ENCODE measurements at places on chromosomes 7 and 10. TPM values are rescaled to one million over a fixed set of nuclear protein-coding genes. Genes with fewer than 3 reads are reported as not detected.

The MICALL2 gene
- total RNA-seq = 31.4 TPM

The PTF1A gene
- total RNA-seq = not detected

The GIMAP6 gene
- not detected for total RNA-seq

The DBF4 gene
- total RNA-seq = 27.4 TPM

The LCOR gene
- total RNA-seq = 8.4 TPM

The C10orf120 gene
- not detected for total RNA-seq

The RRP12 gene
- total RNA-seq = 58.8 TPM

The FRMPD2 gene
- not detected for total RNA-seq

The STEAP1B gene
- total RNA-seq = 0.13 TPM

The PRLHR gene
- total RNA-seq = not detected

The NKX6-2 gene
- 0.27 TPM for total RNA-seq

The FAM221A gene
- 0.39 TPM for total RNA-seq

The AUTS2 gene
- 3.0 TPM for total RNA-seq

The C10orf67 gene
- 0.17 TPM for total RNA-seq

The ANKRD1 gene
- 6.5 TPM for total RNA-seq

The IL2RA gene
- total RNA-seq = not detected

The NMT2 gene
- 27.2 TPM for total RNA-seq

Data from A549 treated with CORT108297 at 1 μM for 4 hours (cell line).